DMS79 treated with DMSO at 0.1 percent for 48 hours (cell line): ENCODE measurements at places on chromosomes 12 and 14.

DNA sequence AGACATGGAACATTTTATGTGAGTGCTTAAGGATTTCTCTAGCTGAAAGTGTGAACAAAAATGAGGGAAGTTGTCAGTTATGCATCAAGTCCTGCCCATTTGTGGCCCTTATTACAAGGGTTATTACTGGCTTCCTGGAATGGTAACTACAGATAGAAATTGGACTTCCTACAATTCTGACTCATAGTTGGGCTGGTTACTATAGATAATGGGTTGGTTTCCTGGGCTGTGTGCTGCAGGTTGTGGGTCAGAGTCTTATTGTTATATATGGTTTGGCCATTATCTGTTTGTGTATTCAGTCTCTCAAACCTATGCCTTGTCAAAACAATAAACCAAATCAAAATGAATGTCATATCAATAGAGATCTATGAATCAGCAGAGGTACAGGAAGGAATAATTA lies 313.7 kb downstream of the ADAMTS20 start:
- DNase-seq, result no peak

DNA sequence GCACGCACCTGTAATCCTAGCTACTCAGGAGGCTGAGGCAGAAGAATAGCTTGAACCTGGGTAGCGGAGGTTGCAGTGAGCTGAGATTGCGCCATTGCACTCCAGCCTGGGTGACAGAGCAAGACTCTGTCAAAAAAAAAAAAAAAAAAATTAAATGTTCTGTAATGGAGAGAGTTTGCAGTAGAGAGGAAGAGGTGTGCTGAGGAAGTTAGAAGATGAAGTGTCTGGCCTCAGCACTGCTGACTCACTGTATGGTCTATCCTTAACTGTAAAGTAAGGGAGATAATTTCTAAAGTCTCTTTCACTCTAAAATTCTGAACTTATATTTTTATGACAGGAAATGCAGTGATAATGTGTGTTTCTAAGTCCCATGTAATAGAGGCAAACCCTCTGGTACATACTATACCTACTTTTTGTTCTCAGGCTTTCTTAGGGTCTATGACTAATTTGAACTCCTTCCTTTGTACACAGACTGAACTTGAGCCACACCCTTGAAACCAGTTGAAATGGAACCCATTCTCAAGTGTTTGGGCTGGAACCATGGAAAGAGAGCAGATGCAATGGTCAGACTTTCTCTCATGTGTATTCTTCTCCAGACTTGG lies 278.1 kb upstream of the FAR2 start:
- no peak for DNase-seq

- DNase-seq, result no peak
These were observed 190.5 kb downstream of the PHETA1 start for GRCh38 chr12:111178181-111179081.

GRCh38 chr14:60805841-60806430 lies 71.4 kb downstream of the MNAT1 start:
- DNase-seq, result no peak

DNA sequence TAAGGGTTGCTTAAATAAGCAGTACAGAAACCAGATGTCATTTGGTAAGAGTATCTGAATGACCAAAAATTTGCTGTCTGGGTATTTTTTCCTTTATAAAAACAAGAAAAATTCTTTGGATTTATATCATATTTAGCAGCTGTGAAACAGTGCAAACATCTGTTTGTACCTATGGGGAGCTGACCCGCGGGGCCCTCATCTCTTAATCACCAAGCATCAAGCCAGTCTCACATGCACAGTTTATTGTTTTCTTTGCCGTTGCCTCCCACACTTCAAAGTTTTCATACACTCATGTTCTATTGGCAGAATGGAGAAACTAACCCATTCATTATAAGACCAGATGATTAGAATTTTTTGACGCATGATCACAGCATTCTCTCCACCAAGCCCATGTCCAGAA lies 142.2 kb downstream of the BMP4 start:
- no peak for DNase-seq

DNA sequence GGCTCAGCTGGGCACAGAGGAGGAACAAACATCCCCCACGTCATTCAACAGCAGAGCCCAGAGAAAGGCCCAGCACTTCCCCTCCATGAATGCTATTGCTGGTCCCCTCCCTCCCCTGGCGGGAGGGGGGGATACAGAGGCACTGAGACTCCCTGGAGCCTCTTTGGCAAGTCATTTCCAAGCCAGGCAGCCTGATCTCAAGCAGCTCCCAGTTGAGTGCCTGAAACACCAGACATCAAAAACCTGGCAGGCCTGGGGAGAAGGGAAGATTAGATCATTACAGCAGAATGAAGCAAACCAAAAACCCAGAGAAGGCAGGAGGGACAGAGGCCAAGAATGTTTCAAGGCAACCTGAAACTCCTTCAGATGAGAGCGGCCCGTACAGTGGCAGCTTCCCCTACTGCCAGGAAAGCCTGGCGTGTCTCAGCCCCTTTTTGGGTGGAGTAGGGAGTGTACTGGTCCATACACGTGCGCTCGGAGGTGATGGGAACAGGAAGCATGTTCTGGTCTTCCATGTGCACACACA lies 92.1 kb downstream of the LRRC74A start:
- peak; percentile 99 for DNase-seq

- DNase-seq, result no peak
These were observed 21.9 kb upstream of the EEA1 start for GRCh38 chr12:92951006-92951405.

DNA sequence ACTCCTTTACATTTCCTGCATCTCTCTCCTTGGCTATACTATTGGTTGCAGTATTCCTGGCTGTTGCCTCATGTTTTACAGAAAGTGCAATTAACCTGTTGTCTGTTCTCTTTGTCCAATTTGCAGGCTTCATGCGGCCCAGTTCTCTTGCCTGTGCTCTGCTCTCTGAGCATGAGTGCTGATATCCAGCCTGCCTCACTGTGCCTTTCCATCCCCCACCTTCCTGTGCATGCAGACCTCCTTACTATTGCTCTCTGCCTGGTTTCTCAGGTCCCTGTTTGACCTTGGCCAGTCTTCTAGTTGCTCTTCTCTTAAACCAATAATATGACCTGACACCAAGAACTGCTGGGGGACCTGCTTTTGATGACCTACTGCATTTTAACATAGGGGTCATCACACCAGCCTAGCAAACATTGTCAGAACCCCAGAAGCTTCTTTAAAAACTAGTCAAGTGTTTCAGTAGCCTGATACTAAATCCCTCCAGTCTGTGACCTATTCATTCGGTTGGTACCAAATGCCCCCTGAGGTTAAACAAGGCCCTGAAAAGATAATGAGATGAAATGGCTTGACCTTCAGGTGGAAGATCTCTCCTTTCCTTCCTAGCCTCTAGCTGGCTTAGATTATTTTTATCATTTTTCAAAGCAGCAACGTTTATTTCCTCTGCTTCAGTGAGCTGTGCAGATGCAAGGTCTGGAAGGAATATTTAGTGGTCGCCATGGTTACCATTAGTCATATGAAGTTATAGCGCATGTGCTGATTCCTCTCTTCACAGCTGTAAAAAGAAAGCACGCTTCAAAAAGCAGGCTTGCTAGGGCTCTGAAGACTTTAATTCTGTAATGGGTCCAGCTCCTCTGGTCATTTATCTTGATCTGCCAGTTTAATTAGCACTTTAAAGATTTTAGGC lies 216.5 kb downstream of the PHLDA1 start:
- no peak for DNase-seq

- DNase-seq, result peak; percentile 28
These were observed 2.3 kb downstream of the PAPLN start for GRCh38 chr14:73239393-73240241.

DNA sequence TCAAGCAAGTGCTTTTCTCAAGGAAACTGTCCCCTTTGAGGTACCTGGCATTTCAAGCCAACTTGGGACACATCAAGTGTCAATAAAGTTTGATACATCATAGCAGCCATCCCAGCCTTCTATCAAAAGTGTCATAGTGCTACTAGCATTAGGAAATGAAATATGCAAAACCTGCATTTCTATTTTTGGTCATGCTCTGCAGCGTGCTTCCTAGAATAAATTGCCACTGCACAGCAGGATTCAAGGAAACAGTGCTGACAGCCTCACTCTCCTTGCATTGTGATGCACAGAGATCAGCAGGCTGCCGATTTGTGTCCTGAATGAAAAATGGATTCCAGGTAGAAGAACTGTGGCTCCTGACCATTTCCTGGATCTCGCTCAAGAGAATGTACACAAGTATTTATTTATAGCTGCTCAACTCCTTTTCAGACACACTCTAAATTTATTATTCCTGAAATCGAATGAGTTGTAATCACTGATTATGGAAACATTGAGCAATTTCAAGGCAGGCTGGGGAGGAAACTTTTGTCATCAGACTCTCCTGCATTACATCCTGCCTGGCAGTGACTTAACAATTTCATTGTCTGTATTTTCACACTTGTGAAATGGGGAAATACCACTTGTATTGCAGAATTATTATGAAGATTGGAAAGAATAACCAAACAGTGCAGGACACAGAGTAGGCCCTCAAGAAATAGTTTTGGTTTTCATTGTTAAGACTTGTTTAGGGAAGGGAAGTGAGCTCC lies 120.9 kb downstream of the SLC38A6 start:
- DNase-seq, result no peak
